Caki2 (cell line): ENCODE measurements at places on chromosomes 3 and 15.
A peak's percentile ranks its signal among the peaks of the same experiment; 100 is the strongest.

GRCh38 chr3:170553788-170554757 is 31.8 kb downstream of the SLC7A14 start:
- no peak for DNase-seq

GRCh38 chr15:40344631-40345120 is 3.9 kb upstream of the CCDC9B start:
- DNase-seq = no peak

DNA sequence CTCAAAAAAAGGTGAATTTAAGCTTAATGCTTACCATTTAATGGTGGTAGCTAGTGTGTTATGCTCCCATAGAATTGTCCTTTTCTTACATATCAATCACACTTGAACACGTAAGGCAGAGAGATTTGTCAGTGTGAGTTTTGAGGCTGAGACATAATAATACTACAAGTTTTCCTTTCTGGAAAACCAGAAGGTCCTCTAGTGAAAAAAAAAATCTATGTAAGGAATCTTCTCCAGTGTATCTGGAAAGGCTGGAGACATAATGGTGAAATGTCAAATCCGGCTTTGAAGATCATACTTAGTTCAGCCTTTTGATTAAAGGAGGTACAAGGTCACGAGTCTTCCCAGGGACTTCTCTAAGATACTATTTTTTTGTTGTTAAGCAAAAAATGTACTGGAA is 3.4 kb downstream of the TSC22D2 start:
- no peak for DNase-seq

- DNase-seq = peak; percentile 23
Observed at GRCh38 chr15:86650094-86650493, 570.4 kb downstream of the AGBL1 start.

DNA sequence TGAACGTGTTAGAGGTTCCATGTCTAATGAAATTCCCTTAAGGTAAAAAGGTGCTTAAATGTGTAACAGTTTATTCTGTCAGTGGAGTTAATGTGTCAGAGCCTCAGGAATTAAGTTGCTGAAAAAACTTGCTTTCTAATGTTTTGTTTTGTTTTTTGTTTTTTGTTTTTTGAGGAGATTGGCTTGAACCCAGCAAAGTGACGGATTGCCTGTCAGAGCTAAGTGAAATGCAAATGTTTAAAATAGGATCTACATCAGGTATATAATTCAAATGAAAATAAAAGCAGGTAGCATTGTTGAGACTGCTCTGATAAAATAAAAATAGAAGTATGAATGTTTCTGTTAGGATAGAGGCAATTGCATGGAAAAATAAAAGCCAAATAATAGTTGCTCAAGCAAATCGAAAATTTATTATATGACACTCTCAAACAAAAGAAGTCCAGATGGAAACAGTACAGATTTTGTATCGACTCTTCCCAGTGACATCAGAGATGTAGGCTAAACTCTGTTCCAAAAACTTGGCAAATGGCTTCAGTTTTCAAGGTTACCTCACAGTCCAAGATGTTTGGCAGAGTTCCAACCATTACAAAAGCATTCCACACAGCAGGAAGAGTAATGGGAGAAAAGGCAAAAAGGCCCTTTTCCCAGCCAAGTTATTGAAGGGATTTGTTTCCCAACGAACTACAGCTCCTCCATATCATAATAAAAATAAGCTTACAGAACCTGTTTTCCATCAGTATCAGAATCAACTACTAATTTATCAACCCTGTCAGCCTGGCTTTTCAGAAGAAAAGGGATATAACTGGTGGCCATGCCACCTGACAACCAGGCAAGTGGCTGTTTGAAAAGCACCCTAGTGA is 291.0 kb downstream of the TBL1XR1 start:
- peak; percentile 56 for DNase-seq

- DNase-seq = no peak
Observed at GRCh38 chr3:145727476-145727875, 433.5 kb downstream of the PLOD2 start.

- no peak for DNase-seq
Observed at GRCh38 chr3:134623615-134624245, 27.1 kb downstream of the KY start.

- DNase-seq = no peak
Observed at GRCh38 chr15:85727068-85727467, 67.7 kb downstream of the KLHL25 start.

- no peak for DNase-seq
Observed at GRCh38 chr3:17065315-17065714, 180.6 kb downstream of the PLCL2 start.

- no peak for DNase-seq
Observed at GRCh38 chr3:61768284-61769037, 207.1 kb downstream of the PTPRG start.
